Endodermal cell (in vitro differentiated cells): ENCODE measurements at places on chromosomes 12 and 14.

GRCh38 chr12:104187446-104188155, 28.0 kb upstream of the TXNRD1 start:
- no peaks in the 10 kb centered on the region for H3K27me3 ChIP-seq
- H3K4me3 ChIP-seq, result no peak overlapping the region
- H3K27ac ChIP-seq, result no peak overlapping the region
- H3K36me3 ChIP-seq, result no peaks in the 10 kb centered on the region
- no peak for DNase-seq
- H3K4me1 ChIP-seq, result no peaks in the 10 kb centered on the region

DNA sequence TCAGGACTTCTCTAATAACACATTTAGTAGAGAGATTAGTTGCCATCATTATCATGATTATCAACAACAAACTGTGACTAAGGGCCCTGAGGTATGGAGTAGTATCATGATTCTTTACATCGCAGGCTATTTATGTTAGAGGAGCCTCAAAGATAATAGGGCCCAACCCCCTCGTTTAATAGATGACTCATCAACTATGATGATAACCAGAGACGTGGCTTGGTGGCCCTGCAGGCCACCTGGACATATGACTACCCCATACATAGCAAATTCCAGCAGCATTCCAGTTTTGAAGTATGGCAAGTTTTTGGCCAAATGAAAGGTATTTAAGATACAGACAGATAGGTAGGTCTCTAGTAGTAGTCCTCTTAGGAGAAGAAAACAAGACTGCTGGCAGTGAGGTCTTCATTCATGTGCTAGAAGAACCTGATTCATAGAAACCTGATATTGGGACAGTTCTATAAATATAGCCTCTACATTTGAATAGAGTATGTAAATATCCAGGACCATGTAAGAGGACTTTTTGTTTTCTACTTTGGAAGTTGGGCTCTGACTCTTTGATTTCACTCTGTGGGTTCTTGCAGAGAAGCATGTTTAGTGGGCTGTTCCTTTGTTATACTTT, 5.6 kb downstream of the RIC8B start:
- H3K27ac ChIP-seq, result no peak overlapping the region
- H3K27me3 ChIP-seq, result no peaks in the 10 kb centered on the region
- no peak for DNase-seq
- H3K4me3 ChIP-seq, result no peak overlapping the region

DNA sequence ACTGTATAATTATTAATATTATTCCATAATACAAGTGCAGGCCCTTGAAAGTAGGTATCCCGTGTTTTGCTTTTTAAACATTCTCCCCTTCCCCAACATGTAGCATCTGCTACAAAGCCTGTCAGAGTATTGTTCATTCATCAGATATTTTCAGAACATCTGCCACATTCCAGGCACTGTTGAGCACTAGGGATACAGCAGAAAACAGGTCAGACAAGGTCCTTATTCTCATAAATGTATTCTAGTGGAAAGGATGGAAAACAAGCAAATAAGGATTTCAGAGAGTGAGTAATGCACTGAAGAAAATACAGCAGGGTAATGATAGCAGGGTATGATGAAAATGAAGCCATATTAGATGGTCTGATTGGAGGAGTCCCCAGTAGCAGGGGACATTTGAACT, 3.8 kb downstream of the ERP29 start:
- H3K27ac ChIP-seq, result no peak overlapping the region
- H3K27me3 ChIP-seq, result no peaks in the 10 kb centered on the region
- DNase-seq, result no peak
- H3K4me1 ChIP-seq, result no peaks in the 10 kb centered on the region

GRCh38 chr12:103645202-103645601, 58.1 kb downstream of the STAB2 start:
- H3K4me3 ChIP-seq, result no peak overlapping the region
- H3K36me3 ChIP-seq, result no peaks in the 10 kb centered on the region
- no peak overlapping the region for H3K27ac ChIP-seq

DNA sequence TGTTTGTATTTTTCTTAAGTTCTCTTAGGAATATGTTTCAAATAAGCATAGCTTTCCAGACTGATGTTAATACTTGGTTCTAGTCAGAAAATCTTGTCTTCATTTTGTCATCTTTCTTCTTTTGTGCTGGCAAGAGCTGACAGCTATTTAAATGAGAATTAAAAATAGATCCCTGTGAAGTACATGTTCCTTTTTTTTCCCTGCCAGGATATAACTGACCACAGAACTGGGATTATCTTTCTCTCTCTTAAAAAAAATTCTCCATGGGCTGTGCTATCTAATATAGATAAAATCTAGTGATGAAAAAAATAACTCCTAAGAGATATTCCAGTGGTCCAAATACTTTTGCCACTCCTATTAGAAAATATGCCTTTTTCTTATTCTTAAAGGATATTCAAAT, 163.4 kb downstream of the AKAP6 start:
- no peaks in the 10 kb centered on the region for H3K4me1 ChIP-seq
- no peak overlapping the region for H3K4me3 ChIP-seq
- H3K36me3 ChIP-seq, result no peaks in the 10 kb centered on the region
- no peaks in the 10 kb centered on the region for H3K27me3 ChIP-seq

GRCh38 chr14:85195872-85196477, 334.0 kb upstream of the FLRT2 start:
- no peak overlapping the region for H3K27ac ChIP-seq
- no peaks in the 10 kb centered on the region for H3K4me1 ChIP-seq
- no peak overlapping the region for H3K4me3 ChIP-seq
- H3K36me3 ChIP-seq, result no peaks in the 10 kb centered on the region

DNA sequence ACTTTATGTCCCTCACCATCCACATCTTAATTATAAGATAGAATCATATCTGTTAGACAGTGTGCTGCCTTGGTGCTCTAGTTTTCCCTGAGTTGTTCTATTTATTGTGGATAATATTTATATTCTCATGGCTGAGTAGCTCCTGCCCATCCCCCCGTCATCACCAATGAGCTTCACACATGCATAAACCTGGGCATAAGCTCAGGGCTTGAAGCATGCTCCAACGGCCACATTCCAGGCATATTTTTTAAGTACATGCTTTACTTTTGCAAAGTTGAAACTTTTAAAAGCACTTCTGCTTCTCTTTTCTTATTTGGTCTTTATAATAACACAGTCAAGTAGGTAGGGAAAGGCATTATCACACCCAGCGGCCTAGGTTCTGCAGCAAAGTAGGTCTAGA, 3.4 kb upstream of the FBXO34 start:
- H3K36me3 ChIP-seq, result no peaks in the 10 kb centered on the region
- H3K4me3 ChIP-seq, result no peak overlapping the region
- H3K27ac ChIP-seq, result no peak overlapping the region
- DNase-seq, result no peak
- H3K27me3 ChIP-seq, result no peaks in the 10 kb centered on the region

- DNase-seq, result no peak
- H3K4me3 ChIP-seq, result no peak overlapping the region
- no peaks in the 10 kb centered on the region for H3K27me3 ChIP-seq
- no peaks in the 10 kb centered on the region for H3K36me3 ChIP-seq
- H3K27ac ChIP-seq, result no peak overlapping the region
Observed at GRCh38 chr12:67540920-67541624, 107.5 kb upstream of the DYRK2 start.

- no peaks in the 10 kb centered on the region for H3K36me3 ChIP-seq
- no peak for DNase-seq
- no peaks in the 10 kb centered on the region for H3K4me1 ChIP-seq
- H3K27ac ChIP-seq, result no peak overlapping the region
- H3K27me3 ChIP-seq, result no peaks in the 10 kb centered on the region
Observed at GRCh38 chr14:85444635-85445034, 85.3 kb upstream of the FLRT2 start.

- H3K36me3 ChIP-seq, result no peaks in the 10 kb centered on the region
- H3K4me3 ChIP-seq, result no peak overlapping the region
Observed at GRCh38 chr12:47219243-47219642, 139.5 kb upstream of the AMIGO2 start.

- peaks cover 4% of the 10 kb centered on the region for H3K4me1 ChIP-seq
- H3K27ac ChIP-seq, result no peak overlapping the region
- DNase-seq, result peak; percentile 38
- no peak overlapping the region for H3K4me3 ChIP-seq
- H3K36me3 ChIP-seq, result no peaks in the 10 kb centered on the region
Observed at GRCh38 chr12:52251367-52252051, 18.5 kb downstream of the KRT7 start.

- H3K4me3 ChIP-seq, result no peak overlapping the region
- no peaks in the 10 kb centered on the region for H3K4me1 ChIP-seq
- H3K27ac ChIP-seq, result no peak overlapping the region
- H3K27me3 ChIP-seq, result no peaks in the 10 kb centered on the region
- peak; percentile 18 for DNase-seq
Observed at GRCh38 chr12:126797525-126797924, 1469.4 kb upstream of the TMEM132C start.

DNA sequence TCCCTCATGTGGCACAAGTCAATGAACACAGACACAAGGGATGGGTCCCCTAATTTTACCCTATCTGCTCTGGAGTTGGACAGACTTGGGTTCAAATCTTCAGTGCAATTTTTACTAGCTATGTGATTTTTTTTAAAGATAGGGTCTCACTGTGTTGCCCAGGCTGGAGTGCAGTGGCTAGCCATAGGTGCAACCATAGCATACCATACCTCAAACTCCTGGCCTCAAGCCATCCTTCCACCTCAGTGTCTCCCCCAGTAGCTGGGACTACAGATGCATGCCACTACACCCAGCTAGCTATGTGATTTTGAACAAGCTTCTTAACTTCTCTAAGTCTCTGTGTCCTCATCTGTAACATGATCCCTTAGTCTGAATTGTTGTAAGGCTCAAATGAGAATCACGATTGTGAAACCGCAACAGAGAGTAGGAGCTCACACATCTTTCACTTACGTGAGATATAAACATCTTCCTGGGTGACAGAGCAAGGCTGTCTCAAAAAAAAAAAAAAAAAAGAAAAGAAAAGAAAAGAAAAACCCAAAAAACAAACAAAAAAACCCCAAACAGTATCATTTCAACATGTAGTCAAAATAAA, 4.7 kb downstream of the CALCOCO1 start:
- peaks cover 2% of the 10 kb centered on the region for H3K4me1 ChIP-seq
- no peak overlapping the region for H3K27ac ChIP-seq
- no peaks in the 10 kb centered on the region for H3K27me3 ChIP-seq
- H3K36me3 ChIP-seq, result peaks cover 3% of the 10 kb centered on the region
- no peak overlapping the region for H3K4me3 ChIP-seq
- DNase-seq, result no peak

GRCh38 chr14:93705513-93706156, 82.7 kb downstream of the PRIMA1 start:
- peaks cover 8% of the 10 kb centered on the region for H3K36me3 ChIP-seq
- no peak overlapping the region for H3K27ac ChIP-seq
- H3K27me3 ChIP-seq, result no peaks in the 10 kb centered on the region
- H3K4me3 ChIP-seq, result no peak overlapping the region
- no peak for DNase-seq
